ENCODE measurements at places on chromosomes 12 and 14.

DNA sequence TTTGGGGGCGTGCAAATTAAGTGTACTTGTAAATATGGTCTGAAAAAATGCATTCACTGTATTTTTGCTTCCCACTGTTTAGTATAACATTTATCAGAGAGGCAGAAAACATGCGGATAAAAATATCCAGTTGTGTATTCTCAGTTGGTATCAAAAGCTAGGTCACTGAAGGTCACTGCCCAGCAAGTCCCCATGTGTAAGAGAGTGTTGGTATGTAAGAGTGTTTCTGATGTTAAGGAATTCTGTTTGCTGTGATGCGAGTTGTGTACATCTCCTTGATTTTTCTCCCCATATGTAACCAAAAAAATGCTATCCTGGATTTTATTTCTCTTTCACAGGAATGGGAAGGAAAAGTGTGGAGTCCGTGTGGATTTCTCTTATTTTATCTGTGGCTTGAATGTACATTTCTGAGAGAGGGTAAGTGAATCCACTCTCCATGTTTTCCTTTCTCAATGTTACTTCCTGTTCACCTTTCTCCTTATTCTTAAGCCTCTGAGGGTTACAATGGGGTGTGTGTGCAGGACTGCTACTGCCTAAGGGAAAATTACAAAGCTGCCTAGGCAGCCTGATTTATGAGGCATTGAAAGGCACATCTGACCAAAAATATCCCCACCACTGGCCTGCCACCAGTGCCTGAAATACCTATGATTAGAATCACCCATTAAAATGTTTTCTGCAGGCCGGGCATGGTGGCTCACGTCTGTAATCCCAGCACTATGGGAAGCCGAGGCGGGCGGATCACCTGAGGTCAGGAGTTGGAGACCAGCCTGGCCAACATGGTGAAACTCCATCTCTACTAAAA, 97.9 kb upstream of the USP44 start:
- no peak for DNase-seq

- no peak for DNase-seq
Measured at GRCh38 chr14:69964841-69965240, 85.6 kb downstream of the SMOC1 start.

DNA sequence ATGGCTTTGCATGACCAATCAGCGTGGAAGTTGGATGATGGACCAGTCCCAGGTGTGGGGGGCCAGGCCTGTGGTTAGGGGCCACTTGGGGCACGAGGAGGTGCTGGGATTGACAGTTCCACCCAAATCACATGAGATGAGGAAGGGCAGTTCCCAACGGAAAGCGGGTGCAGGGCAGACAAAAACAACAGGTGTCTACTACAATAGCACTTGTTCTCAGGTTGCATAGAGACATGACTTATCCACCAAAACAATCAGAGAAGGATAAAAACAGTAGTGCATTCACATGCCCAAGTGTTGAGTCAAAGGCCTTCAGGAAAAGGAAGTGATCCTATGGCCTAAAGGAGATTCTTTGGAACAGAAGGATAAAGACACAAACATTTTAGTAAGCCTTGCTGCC, 14.6 kb upstream of the EIF2B2 start:
- DNase-seq: no peak

DNA sequence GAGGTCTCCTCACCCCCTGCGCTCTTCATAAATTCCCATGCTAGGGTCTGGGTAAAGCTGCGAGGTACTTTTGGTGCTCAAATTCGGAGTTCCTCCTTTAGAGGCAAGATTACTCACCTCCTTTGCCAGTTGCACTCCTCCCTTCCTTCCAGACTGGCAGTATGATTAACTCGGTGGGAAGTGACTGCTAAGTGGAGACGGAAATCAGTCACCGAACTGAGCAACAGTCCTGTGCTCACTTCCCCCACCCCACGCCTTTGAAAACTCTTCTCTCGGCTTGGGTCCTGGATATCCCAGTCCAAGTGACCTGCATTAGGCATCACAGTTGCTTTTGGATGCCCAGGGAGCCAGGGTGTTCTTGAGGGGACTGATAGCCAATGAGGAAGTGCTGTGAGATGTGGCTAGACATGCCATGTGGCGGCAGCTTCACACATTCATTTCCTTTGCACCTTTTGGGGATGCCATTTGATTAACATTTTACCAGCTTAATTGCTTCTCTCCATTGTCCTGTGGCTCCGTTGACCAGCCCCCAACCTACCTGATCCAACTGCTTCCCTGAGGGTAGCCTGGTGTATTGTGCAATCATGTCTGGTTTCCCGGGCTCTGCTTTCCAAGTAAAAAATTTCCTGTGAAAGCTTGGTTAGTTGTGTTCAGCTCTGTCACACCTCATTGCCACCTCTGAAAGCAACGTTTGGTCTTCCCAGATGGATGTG, 840 bp downstream of the PNP start:
- DNase-seq: peak; percentile 82

GRCh38 chr12:39300799-39301198, 142.1 kb downstream of the KIF21A start:
- DNase-seq: no peak

- no peak for DNase-seq
Measured at GRCh38 chr12:25376407-25376806, 125.7 kb upstream of the KRAS start.

- DNase-seq: no peak
Measured at GRCh38 chr12:72338437-72338836, 66.3 kb downstream of the TRHDE start.

GRCh38 chr14:38512236-38512635, 256.3 kb upstream of the CLEC14A start:
- no peak for DNase-seq

DNA sequence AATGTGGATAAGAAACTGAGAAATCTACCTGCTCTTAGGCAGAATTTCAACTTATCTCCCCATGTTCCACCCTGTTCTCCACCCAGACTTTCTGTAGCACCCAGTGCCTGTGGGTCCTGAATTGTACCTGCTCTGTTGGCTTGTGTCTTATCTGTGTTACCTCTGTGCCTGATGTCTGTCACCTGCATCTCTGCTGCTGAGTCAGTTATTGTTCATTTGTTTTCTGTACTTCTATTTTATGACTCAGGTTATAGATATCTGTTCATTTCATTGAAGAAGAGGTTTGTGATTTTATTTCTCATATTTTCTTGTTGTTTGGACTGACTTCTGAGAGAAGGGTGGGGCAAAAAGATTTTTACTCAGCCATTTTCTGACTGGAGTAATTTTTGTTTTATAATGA, 11.7 kb downstream of the SOCS4 start:
- no peak for DNase-seq

DNA sequence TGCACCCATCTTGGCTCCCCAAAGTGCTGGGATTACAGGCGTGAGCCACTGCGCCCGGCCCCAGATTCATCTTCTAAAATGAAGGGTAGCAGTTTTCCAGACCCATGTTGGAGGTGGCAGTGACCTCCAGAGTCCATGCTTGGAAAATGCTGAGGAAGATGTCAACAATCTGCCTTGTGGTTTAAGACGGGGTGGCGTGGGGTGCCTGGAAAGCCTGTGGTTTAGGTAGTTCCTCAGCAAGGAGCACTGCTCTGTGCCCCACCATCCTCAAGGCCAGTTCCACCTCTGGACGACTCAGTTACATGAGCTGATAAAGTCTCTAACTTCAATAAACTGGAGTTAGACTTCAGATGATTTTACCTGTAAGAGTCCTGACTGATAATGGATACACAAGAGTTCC, 48.6 kb downstream of the DRAM1 start:
- DNase-seq: no peak

GRCh38 chr12:51850081-51850964, 1.8 kb upstream of the FIGNL2 start:
- DNase-seq: no peak

- no peak for DNase-seq
Measured at GRCh38 chr14:104942586-104942985, 17.9 kb downstream of the PLD4 start.

DNA sequence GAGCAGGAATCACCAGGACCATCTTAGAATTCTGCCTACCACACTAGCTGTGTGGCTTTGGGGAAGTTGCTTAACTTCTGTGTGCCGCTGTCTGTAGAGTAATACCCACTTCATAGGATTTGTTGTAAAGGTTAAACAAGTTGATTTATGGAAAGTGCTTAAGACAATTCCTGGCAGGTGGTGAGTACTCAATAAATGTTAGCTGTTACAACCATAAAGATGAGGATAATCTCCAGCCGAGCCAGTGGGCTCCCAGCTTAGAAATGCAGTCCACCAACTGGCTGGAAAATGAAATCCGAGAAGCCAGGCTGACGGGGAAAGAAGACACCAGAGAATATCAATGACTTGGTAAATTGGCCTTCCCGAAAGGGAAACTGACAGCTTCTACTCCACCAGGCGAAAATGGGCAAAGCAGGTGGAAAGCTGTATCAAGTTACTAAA, 173.5 kb downstream of the CHST11 start:
- no peak for DNase-seq

DNA sequence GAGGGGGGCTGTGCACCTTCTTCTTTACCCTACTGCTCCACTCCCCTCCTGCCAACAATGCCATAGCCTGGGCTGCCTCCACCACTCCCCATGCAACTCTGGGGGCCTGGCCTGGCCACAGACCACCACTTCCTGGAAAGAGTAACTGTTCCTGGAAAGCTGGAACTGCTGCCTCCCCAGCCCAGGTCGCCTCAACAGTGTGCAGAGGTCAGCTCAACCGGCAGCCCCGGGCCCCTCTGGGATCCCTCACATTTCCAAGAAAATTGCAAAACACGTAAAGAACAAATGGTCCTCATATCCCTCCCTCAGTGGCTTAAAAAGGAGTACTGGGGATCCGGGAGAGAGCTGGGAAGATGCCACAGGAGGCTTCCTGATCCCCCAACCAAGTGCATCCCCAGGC, 22.4 kb upstream of the DIO3 start:
- DNase-seq: no peak

DNA sequence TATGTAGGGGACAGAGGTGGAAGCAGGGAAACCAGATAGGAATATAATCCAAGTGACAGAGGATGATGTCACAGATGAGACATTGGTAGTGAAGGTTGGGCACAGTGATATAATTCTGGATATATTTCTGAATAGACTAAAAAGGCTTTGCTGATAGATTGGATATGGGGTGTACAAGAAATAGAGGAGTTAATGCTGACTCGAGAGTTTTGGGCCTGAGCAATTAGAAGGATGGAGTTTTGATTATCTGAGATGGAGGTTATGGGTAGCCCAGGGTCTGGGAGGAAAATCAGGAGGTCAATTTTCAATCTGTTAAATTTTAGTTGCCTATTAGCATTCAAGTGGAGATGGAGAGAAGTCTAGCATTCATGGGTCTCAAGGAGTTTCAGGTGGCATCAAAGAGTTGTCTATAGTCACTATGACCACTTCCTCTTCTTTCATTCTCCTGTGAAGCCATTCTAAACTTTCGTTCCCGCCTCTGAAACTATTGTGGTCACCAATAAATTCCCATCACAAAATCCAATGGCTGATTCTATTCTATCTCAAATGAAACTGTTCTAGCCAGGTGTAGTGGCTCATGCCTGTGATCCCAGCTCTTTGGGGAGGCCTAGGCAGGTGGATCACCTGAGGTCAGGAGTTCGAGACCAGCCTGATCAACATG, 10.6 kb upstream of the ANO6 start:
- DNase-seq: no peak

- no peak for DNase-seq
Measured at GRCh38 chr12:111462210-111462769, 56.6 kb downstream of the SH2B3 start.

Data from CD4-positive, alpha-beta T cell treated with Interleukin-4 for 4 hours (primary cell).